ENCODE measurements at places on chromosomes 2 and 18.

DNA sequence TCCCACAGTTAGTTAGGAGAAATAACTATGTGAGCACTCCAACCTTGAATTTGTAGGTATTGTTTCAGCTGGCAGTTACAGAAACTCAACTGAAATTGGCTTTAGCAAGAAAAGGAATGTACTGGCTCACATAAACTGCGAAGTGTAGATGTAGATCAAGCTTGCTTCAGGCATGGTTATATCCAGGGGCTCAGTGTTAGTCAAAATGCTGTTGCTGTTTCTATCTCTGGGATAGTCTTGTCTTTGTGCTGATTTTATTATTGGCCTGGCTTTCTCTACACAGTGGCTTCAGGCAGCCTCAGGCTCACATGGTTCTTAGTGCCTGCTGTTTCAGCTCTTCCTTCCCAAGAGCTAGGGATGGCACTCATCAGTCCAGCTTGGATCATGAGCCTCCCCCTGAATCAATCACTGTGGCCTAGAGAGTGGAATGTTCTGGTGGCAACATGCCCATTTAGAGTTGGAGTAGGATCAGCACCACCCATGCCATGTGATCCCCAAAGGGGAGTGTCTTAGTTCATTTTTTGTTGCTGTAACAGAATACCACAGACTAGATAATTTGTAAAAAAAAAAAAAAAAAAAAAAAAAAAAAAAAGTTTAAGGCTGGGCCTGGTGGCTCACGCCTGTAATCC is 69.1 kb upstream of the FOXI3 start:
- no peak for DNase-seq

DNA sequence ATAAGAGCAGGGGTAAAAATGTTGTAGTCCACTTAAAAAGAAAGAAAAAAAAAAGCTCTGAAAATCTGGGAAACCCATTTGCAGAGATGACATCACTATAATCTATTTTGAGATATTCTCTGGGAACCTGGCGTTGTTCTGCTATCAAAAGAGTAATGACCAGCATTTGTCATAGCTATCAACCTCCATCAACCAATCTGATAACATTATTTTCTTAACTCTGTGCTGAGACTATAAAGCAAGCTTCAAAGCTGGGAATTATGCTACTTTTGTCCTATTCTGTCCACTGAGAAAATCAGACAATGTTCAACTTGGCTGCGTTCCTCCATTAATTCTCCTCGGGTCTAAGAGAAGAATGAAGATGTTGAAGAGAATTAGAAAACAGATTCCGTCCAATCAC is 107.5 kb downstream of the STK39 start:
- no peak for DNase-seq

GRCh38 chr2:240921311-240921994 is 15.3 kb downstream of the CROCC2 start:
- peak; percentile 98 for DNase-seq

- no peak for DNase-seq
These were observed 81.8 kb upstream of the LCLAT1 start for GRCh38 chr2:30365201-30365600.

DNA sequence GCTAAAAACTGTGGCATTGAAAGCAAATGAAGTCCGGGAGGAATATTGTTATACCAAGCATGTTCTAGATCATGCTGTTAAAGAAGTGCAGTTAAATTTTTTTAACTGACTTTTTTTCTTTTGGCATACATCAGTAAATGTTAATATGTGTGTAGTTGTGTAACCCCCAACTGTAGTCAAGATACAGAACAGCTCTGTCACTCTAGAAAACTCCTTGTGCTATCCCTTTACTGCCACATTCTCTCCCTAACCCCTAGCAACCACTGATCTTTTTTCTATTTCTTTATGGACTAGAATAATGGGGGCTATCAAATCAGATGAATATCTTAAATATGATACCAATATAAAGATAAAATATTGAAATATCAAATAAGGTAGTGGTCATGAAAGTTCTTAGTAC is 46.4 kb downstream of the LCLAT1 start:
- DNase-seq: no peak

DNA sequence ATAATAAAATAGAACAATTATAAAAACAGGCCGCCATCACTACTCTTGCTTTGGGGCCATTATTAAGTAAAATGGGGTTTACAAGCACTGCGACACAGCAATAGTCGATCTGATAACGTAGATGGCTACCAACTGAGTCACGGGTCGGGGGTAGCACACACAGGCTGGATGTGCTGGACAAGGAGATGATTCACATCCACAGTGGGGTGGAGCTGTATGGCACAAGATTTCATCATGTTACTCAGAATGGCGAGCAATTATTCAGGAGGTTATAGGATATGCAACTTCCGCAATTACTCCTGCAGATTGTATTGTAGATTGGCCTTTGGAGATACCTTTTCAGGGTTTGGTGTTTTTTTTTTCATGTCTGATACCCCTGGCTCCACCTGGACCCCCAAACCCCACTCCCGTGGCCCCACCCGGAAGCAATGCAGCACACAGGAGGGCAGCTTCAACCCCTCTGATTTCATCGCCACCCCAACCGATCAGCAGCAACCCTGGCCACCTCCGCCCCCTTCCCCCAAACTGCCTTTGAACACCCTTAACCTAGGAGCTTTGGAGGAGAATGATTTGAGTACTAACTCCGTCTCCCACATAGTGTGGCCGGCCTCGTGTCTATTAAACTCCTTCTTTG is 21.4 kb upstream of the MLPH start:
- peak; percentile 74 for DNase-seq

DNA sequence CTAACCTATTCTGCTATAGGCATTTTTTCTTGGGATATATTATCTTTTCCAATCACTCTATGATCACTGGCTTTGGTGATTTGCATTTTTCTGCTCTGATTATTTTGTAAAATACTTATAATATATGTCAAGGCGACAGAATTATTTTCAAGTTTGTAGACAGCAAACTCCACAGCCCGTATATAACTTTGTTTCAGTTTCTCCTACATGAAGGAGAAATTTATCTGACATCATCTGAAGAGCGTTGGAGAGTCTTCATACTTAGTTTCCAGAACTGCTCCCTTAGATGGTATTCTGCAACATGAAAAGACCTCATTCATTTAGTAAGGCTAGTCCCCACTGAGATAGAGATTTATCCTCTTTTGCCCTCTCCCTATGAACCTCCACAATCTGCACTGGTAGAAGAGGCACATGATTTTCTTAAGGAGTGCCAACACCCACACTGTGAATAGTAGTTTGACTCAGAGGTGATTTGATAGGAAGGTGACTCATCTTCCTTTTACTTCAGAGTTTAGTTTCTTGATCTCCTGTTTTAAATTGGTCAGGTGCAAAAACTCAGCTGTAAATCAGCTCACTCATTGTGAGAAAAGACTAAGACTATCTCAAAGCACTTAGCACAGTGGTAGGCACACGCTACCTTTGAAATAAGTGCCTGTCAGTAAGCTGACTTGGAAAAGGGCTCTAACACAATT is 1848.6 kb upstream of the CELF4 start:
- peak; percentile 5 for DNase-seq

- no peak for DNase-seq
These were observed 11.1 kb downstream of the ARHGEF33 start for GRCh38 chr2:38900726-38901125.

GRCh38 chr2:215680605-215681598 is 245.0 kb upstream of the FN1 start:
- DNase-seq: no peak

DNA sequence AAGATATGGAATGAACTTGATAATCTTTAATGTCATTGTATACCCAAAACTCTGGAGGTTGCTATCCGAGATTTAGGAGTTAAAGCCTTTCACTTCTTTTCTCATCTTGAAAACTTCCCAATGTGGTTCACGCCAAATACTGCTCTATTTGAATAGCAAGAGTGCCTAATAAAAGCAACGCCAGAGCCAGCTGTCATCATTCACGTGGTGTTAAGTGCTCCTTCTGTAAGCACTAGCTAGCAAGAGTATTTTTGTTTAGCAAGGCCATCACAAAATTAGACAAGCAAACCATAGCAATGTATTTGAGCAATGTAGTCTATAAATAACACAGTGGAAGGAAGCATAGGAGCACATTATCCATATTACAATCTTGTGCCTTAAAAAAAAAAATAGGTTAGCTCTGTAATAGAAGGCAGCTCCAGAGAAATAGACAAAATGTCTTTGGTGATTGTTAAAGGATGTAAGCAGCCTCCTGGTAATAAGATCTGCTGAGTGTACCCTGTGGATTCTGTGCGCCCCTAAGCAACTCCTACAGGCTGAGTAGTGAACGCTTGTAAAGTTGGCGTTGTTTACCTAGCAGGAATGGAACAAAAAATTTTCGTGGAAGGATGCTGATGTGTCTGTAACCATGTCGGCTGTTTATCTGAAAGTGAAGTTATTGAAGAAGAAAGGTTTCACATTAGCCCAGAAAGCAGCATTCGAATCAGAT is 518.0 kb downstream of the CNTNAP5 start:
- no peak for DNase-seq

DNA sequence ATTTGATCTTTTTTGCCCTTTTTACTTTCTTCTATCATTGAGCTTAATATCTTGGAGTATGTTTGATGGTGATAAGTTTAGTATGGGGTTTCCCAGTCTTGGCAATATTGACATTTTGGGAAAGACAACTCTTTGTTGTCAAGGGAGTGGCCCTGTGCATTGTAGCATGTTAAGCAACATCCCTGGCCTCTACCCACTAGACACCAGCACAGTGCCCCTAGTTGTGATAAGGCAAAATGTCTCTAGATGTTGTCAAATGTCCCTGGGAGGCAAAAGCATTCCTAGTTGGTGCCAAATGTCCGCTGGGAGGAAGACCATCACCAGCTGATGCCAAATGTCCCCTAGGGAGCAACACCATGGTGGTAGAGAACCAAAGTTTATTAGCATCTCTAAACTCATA is 28.2 kb downstream of the GULP1 start:
- no peak for DNase-seq
